ENCODE measurements at places on chromosomes 1 and 21. TPM values are rescaled to one million over a fixed set of nuclear protein-coding genes. Genes with fewer than 3 reads are reported as not detected.

DNA sequence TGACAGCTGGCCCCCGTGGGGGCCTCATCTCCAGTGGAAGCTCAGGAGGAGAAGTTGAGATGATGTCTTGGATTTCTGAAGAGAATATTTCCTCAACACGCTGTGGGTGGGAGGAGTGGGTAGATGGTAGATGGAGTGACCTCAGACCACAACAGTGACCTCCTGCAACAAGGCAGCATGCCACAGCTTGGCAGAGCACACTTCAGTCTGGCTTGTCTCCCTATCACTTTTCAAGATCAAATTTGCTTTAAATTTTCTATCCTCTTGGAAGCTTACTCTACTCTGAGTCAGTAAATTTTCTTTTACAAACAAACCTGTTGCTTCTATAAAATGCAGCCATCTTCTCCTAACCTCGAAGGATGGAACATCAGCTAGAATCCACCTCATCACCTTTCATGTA, 59.7 kb downstream of the NTPCR start:
- no peak for DNase-seq

LCE3E gene
- not detected for total RNA-seq

MFSD2A gene
- total RNA-seq: 8.0 TPM

HSF2BP gene
- total RNA-seq: 0.59 TPM

- DNase-seq: no peak
Observed at GRCh38 chr1:226974544-226975258, 34.6 kb downstream of the COQ8A start.

GRCh38 chr1:159943278-159943640, 2.2 kb downstream of the IGSF9 start:
- no peak for DNase-seq

DNA sequence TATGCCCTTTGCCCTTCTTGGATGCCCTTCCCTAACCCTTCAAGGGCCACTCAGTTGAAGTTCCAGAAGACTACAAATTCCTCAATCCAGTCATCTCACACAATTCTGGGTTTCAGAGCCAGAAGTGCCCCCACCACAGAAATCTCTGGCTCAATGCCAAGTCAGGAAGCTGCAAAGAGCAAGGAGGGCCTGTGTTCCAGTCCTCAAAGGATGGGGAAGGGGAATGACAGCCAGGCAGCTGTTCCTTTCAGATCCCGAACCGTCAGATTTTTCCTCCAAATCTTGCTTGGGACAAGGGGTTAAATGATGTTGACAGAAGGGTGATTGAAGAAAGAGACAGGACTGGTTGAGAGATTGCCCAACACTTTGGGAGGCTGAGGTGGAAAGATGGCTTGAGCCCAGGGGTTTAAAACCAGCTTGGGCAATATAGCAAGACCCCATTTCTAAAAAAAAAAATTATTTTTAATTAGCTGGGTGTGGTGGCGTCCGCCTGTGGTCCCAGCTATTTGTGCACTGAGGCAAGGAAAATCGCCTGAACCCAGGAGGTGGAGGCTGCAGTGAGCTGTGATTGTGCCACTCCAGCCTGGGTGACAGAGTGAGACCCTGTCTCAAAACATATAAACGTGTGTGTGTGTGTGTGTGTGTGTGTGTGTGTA, 716 bp upstream of the HPDL start:
- DNase-seq: no peak

All from HCT116 (cell line).